ENCODE measurements at places on chromosomes 2 and 18. TPM values are rescaled to one million over a fixed set of nuclear protein-coding genes. Genes with fewer than 3 reads are reported as not detected.

DNA sequence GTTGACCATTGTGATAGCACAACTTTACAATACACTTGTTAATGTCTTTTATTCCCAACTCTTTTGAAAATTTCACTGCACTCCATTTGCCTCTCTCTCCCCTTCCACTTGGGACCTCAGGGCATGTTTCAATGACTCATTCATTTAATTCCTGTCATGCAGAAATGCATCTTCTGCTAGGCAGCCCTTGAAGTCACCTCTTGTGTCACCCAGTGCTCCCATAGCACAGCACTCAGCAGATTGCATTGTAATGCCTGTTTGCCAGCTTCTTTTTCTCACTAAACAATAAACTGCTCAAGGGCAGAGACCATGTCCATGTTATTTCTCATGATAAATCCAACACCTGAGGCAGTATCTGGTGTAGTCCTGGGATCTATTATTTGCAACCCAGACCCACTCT, 85.9 kb upstream of the ACSL3 start:
- DNase-seq = no peak

DNA sequence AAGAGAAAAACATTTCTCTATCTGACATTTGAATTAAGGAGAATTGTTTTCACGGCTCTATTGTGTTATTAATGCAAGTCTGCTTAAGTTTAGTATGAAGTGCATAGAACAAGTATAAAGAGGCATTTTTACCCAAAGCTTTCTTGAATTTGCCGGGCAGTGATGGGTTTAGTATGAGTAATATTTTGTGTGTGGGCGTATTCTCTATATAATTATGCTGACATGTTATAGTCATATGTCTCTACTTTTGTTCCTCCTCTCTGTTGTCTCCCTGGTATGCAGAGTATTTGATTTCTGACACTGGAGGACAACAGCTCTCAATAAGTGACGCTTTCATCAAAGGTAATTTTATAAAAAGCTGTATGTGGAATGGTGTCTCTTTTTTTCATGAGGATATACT, 45.9 kb downstream of the PIKFYVE start:
- DNase-seq = no peak

GRCh38 chr2:121276341-121276740, 8.7 kb downstream of the TFCP2L1 start:
- no peak for DNase-seq

DNA sequence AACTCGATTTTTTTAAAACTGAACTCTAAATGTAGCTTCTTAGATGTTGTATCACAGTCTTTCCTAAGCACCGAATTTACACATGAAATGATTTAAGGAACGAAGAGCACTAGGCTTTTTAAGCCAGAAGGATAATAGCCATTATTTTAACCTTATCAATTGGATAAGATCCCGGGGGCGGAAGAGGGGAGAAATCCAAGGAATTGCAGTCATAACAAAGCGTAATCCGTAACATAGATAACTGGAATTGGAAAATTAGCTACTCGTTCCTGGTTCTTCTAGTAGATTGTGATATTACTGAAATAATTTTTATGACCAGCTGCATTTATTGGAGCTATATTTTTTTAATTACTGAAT, 988 bp upstream of the KANSL1L start:
- DNase-seq = no peak

KRTCAP3 gene
- 8.3 TPM for total RNA-seq

IL1A gene
- 0.49 TPM for total RNA-seq

INO80C gene
- 36.9 TPM for total RNA-seq

KCNG2 gene
- total RNA-seq = not detected

EGR4 gene
- total RNA-seq = 0.33 TPM

PIGN gene
- 32.9 TPM for total RNA-seq
